ENCODE measurements at places on chromosomes 5 and 9. TPM values are rescaled to one million over a fixed set of nuclear protein-coding genes. Genes with fewer than 3 reads are reported as not detected.

Gene ELOVL7
- 2.9 TPM for polyA plus RNA-seq

Gene C1QTNF2
- polyA plus RNA-seq = 1.1 TPM

Gene TEK
- polyA plus RNA-seq = 20.4 TPM

Gene GCNT1
- polyA plus RNA-seq = 1.5 TPM

Gene NREP
- polyA plus RNA-seq = 10.8 TPM

Gene CMYA5
- 0.29 TPM for polyA plus RNA-seq

Gene ESM1
- 7.5 TPM for polyA plus RNA-seq

Gene DIMT1
- 13.9 TPM for polyA plus RNA-seq

Gene SPATA31A6
- polyA plus RNA-seq = not detected

Gene DDX4
- 0.03 TPM for polyA plus RNA-seq

Gene ELAVL2
- polyA plus RNA-seq = not detected

Gene ATOX1
- polyA plus RNA-seq = 225 TPM

Gene SREK1IP1
- 10.8 TPM for polyA plus RNA-seq

Gene ITGA1
- 8.8 TPM for polyA plus RNA-seq

Gene RASGRF2
- polyA plus RNA-seq = 1.4 TPM

All from lung (tissue), 17 donors.